ENCODE measurements at places on chromosomes 16 and 17.

DNA sequence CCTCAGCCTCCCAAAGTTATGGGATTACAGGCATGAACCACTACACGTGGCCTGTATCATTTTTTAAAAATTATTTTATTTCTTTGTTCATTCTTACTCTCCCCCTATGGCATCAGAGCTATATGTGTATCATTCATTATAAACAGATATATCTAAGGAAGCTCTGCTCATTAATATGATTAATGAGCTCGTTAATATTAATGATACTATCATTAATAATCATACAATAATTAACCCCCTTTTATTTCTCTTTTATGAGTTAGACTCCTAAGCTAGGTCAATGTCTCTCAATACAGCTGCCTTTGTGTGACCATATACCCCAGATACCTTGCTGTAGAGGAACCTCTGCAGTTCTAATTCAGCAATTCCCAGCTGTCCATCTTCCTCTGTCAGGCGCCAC, 4.5 kb upstream of the RSKR start:
- DNase-seq: no peak

- no peak for DNase-seq
Measured at GRCh38 chr16:88769617-88770460, 15.2 kb downstream of the PIEZO1 start.

DNA sequence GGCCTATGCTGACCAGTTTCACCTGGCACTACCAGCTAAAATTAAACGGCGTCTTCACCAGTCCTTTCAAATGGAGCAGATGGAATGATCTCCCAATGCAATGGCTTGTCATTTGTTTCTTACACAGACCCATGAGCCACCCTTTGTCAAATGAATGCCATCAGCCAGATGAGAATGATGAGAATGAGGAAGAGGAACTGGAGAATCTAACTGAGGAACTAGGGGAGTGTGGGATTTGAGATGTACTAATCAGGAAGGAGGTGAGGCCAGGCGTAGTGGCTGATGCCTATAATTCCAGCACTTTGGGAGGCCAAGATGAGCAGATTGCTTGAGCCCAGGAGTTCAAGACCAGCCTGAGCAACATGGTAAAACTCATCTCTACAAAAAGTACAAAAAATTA, 116.4 kb downstream of the HS3ST3A1 start:
- DNase-seq: no peak

DNA sequence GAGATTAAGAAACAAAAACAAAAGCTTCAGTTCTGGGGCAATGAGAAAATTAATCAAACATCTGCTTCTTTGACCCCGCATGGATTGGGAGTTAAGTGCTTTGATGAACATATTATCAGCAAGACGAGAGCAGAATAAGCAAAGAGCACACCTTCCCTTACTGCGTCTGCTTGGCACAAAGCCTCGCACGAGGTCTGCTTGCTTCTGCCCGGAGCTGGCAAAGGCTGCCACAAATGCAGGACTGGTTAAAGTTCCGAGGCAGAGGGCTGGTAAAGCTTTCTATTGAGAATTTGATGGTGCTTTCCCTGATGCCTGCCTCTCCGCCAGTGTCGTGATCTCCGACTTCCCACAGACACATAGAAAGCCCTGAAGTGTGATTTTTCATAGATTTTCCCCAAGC, 17.0 kb downstream of the VAT1L start:
- no peak for DNase-seq

- no peak for DNase-seq
Measured at GRCh38 chr16:69894676-69895075, 56.5 kb upstream of the CLEC18A start.

DNA sequence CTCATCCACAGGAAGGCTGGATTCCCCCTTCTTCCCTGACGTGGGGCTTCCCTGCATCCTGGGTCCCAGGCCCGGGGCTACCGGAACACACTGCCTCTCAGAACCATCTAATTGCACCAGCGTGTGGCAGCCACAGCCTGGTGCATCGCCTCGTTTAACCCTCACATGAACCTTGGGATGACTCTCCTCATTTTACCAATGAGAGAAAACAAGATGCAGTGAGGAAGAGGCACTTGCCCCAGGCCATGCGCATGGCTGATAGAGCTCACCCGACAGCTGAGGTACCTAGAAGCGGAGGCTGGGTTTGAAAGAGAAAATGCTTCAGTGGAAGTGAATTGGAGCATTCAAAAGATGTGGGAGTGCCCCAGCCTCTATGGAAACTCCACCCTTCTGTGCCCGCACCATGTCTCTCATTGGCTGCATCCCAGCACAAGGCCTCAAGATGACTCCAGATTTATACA, 162.3 kb downstream of the KATNIP start:
- DNase-seq: no peak

GRCh38 chr16:60310846-60311445, 1576.8 kb upstream of the GOT2 start:
- DNase-seq: no peak

GRCh38 chr17:5396612-5397011, 22.9 kb downstream of the NUP88 start:
- no peak for DNase-seq

DNA sequence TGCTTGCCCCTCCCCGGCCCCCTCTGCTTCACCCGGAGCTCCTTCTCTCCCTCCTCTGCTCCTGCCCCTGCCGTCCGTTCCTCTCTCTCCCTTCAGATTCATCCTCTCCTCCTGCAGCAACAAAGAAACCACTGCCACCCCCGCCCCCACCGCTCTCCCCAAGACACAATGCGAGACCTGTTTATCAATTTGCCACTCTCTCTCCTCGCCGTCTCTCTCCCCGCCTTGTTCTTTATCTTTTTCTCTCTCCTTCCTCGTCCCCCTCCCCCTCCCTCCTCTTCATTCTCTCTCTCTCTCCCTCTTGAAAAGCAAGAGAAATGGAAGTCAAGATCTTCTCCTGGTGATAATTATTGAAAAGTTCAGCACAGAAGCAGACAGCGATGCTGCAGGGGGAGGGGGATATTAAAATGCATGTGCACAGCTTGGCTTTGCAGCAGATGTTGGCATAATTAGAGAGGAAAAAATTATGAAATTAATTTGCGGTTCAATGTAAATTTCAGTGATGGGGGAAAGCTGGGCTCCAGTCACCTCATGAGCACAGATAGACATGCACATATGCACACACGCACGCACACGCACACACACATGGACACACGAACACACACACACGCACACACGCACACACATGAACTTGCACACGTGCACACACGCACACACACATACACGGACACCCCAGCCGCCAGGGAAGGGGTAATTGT, 58.1 kb upstream of the CBFA2T3 start:
- no peak for DNase-seq

DNA sequence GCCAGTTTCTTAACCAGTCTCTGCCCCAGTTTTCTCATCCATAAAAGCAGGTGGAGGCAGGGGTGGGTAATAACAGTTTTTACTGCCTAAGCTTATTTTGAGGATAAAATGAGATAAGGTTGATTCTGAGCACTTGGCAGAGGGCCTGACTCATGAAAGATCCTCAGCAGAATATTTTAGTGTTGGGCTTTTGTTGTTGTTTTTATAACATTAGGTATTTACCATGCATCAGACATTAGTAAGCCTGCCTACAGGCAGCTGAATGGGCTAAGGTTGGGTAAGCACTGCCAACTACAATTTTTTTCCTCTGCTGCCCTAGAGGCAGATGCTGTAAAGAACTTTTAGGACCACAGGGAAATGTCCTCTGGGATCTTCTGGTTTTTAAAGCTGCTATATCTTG, 43.1 kb downstream of the SCNN1G start:
- no peak for DNase-seq

DNA sequence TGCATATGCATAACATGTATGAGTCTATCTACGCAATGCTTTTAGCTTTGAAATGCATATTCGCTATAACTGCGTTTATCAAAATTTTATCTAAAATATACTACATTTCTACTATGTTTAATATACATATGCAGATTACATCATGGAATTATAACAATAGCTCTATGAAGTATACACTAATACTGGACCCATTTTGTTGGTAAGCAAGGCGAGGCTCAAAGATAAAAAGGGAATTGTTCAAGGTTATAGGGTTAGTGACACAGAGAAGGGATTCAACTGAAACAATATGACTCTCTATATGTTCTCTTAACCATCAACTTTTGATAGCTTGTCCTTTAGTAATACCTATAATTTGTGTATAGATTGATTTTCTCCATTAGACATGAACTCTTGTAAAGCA, 60.9 kb upstream of the SMIM36 start:
- DNase-seq: no peak

- no peak for DNase-seq
Measured at GRCh38 chr17:52823155-52823554, 664.6 kb upstream of the CA10 start.
